ENCODE measurements at places on chromosomes 5 and 9. TPM values are rescaled to one million over a fixed set of nuclear protein-coding genes. Genes with fewer than 3 reads are reported as not detected.

DNA sequence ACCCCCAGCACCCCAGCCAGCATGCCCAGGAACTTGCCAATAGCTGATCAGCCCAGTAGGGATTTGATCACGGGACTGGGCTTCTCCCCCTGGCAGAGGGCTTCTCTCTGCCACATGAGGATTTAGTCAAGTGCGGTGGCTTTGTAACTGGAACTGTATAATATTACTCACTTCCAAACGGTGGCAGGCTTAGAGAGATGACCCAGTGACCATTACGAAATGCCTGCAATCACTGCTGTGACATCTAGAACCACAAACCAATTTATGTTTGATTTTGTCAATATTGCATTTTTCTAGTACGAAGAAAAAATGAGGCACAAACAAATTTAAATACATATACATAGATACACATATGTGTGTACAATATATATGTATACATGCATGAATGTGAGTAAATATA, 192.1 kb downstream of the ERCC6L2 start:
- no peak for ATAC-seq

DNA sequence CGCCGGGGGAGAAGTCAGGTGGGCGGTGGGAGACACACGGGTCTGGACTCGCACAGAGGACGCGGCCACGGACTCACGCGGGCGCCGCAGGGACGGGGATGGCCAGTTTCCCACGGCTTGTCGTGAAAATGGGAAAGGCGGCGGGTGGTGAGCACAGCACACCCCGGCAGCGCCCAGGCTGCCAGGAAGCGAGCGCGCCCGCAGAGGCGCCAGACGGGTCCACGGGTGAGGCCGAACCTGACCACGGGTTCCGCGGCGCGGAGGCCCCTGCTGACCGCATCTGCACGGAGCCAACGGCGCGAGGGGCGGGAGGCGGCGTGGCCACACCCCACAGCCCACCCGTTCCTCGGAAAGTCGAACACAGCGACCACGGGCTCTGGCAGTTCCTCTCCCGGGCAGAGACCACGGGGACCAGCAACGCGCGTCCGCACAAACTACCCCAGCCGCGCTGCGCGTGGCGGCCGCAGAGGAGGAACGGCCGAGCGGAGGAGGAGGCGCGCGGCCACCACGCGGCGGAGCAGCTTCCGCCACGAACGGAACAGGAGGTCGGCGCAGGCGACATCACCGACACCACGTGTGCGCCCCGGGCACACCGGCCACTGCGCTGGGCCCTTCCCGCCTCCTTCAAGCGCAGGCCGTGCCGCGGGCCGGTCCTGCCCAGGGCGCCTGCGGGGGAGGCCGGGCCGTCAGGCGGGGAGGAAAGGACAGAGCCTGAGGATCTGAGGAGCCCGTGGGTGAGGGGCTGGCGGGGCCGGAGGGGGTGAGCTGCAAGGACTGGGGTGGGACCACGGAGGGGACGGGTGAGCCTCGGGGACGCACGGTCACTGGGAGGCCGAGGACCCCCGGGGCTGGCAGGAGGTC, 5.6 kb downstream of the EXD3 start:
- peak; percentile 27 for ATAC-seq

GRCh38 chr5:60285910-60286309, 392.4 kb upstream of the PDE4D start:
- no peak for ATAC-seq

DNA sequence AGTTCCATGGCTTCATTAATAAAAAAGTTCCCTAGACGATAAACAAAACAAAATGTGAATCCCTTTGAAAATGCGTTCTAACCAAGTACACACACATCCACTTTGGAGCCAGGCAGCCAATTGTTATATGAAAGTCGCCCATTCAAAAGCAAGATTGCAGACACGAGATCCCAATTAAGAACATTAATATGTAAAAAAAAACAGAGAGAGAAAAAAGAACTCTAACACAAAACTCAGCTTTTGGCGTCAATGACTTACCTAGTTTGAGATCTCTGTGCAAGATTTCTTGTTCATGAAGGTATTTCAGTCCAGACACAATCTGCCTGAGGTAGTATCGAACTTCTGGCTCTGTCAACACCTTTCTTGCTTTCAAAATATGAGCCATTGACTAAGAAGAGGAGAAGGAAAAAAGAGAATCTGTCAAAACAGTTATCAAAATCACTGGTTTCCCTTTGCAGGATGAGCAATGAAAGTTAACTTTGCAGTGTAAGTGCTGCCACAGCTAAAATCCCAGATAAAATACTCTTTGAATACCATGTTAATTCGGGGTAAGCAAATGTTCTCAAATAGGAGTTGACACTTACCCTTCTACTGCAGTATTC, 1.6 kb downstream of the PLK2 start:
- ATAC-seq = no peak

GRCh38 chr9:16202221-16202620, 649.4 kb downstream of the CCDC171 start:
- ATAC-seq = no peak

DNA sequence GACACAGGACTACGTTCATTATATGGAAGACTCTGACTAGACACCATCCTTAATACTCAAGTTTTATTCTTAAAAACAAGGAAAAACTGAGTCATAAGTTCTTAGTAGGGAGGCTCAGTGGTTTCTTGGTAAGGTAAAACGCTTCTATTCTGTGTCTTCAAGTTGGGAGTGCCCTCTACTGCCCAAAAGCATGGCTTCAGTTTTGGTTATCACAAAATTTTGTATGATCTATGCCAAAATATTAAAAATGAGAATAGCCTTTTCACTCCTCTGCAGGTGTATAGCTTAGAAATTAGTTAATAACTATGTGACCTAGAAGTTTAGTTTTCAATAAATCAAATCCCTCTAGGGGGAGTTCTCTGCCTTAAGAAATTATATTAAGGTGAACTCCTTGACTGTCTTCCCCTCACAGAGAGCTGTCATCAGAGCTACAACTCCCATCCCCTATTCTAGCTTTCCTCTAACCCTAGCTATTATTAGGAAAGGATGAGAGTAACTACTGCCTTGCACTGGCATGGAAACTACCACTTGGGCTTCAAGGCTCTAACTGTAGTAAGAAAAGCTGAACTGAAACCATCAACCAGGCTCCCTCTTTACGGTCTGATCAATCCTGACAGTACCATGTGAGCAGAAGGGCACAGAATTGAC, 189.7 kb downstream of the GNAQ start:
- ATAC-seq = no peak

OLFML2A gene
- total RNA-seq = 12.3 TPM

DNA sequence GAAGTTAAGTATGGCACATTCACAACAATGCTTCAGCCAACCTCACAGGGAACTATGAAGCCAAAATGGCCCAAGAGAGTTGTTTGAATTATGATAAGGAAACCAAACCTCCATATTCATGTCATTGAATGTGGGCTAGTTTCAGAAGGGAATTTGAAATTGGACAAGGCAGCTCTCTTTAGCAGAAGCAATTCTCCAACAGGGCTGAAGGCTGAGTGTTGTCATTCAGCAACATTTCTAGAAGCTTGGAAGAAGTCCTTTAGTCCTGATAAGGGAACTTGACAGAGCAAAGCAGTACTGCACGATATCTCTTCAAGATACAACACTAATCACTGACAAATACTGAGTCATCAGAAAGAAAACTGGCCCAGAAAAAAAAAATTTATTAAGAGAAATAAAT, 115.4 kb downstream of the SLC25A46 start:
- no peak for ATAC-seq

GRCh38 chr5:57561231-57561842, 78.7 kb upstream of the ACTBL2 start:
- no peak for ATAC-seq

GRCh38 chr5:21802869-21803490, 1050.2 kb downstream of the CDH12 start:
- peak; percentile 46 for ATAC-seq

IL7R gene
- total RNA-seq = 1.7 TPM

- ATAC-seq = peak; percentile 83
Measured at GRCh38 chr5:10746711-10747110, 14.3 kb downstream of the DAP start.
